ENCODE measurements at places on chromosomes 12 and 14.

GRCh38 chr12:52953181-52953841 is 4.4 kb downstream of the KRT18 start:
- DNase-seq, result no peak

- DNase-seq, result peak; percentile 63
These were observed 1.3 kb upstream of the PTGDR start for GRCh38 chr14:52266179-52266578.

DNA sequence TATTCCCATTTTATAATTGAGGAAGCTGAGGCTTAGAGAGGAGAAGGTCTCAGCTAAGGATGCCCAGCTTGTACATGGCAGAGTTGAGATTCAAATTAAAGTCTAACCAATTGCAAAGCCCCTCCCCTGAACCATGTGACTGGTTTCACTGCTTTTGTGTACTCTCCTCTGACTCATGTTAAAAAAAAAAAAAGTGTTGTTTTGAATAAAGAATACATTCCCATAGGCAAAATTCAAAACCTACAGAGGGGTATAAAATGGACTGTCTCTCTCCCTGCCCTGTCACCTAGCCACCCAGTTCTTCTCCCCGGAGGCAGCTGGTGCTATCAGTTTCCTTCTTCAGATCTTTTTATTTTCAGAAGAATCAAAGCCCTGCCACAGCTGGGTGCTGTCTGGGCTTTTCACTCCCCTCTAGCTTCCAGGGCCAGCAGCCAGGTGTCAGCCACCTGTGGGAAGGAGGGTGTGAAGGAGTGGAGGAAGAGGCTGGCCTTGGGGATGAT is 5.4 kb downstream of the PSMD9 start:
- peak; percentile 79 for DNase-seq

DNA sequence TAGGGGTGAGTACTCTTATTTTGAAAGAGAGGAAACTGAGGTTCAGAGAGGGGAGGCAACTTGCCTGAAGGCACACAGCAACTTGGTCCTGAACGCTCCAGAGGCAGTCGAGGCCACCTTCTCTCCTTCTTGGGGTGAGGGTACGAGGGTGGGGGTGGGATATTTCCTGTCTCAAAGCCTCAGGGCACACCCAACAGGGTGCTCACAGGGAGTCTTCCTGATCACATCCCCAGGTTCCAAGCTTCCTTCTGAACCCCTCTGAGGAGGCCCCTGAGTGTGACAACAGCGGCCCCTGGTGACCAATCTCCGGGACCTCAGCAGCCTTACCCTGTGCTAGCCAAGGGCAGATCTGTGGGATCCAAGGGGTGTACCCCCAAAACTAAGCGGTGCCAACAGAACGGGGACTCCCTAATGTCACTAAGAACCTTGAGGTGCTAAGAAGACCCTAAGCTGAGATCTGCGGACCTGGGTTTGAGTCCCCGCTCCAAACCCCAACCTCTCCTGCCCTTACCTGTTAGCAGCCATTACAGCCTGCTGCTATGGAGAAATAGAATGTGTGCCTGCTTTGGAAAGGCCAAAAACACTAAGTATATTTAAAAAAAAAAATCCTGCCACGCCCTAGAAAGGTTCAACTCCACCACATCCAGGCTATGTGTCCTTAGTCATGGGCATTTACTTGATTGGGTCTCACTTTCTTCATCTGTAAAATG is 57.9 kb downstream of the TRPV4 start:
- DNase-seq, result peak; percentile 92

DNA sequence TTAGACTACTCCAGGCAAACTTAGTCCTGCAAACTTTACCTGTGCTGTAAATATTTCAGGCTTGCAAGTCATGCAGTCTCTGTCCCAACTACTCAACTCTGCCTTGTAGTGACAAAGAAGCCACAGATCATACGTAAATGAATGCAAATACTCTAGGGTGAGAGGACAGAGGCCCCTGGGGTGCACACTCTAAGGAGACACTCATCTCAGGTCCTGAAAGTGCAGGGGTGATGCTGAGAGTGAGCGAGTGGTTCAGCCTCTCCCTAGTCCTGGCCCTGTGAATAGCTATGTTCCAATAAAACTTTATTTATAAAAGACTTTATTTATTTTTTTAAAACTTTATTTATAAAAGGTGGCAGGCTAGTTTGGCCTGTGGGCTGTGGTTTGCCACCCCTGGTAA is 34.9 kb downstream of the HCAR2 start:
- DNase-seq, result no peak

DNA sequence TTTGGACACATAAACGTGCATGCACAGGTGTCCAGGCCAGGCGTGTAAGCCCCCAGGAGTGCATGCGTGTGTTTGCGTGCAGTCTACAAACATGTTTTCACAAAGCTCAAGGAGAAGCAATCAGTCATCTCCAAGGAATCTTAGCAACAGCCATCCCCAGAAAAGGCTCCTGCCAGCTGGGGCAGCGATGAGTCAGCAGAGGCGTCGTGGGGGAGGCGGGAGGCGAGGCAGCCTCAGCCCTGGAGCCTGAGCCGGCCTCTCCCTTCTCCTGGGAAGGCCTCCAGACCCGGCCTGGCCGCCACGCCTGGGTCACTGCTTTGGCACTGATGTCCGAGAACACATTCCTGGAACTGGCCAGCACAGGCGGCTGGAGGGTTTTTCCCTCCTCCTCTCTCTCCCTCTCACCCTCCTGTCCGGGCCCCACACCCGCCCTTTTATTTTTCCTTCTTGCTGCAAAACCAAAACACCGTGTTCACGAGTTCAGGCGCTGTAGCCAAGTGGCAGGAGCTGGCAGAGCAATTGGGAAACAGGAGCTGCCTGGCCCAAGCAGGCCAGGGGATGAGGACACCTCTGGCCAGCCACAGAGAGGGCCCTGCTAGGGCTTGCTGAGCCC is 92.7 kb downstream of the LRRC74A start:
- peak; percentile 97 for DNase-seq

DNA sequence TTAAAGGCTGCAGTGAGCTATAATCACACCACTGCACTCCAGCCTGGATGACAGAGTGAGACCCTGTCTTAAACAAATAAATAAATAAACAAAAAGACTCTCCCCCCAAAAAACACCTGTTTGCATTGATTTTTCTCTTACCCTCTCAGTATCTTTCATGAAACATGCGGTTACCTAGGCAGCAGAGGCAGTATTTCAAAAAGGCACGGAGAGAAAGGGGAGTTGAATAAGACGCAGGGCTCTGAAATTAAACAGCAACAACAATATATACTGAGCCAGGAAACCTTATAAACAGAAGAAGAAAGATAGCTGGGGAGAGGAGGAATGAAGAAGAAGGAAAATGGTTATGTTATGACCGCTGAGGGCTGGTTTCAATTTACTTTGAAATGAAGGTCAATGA is 277.6 kb downstream of the BTG1 start:
- DNase-seq, result no peak

Data from GM03348 (cell line).